ENCODE measurements at places on chromosomes 4 and X. TPM values are rescaled to one million over a fixed set of nuclear protein-coding genes. Genes with fewer than 3 reads are reported as not detected.

The HEPH gene
- total RNA-seq, result 55.7 TPM

The SULT1E1 gene
- total RNA-seq, result not detected

The JADE1 gene
- 194 TPM for total RNA-seq

The PAGE1 gene
- not detected for total RNA-seq

The WDR17 gene
- total RNA-seq, result 2.0 TPM

The TMEM150C gene
- 2.7 TPM for total RNA-seq

The WDR13 gene
- total RNA-seq, result 30.0 TPM

The H2BW2 gene
- total RNA-seq, result not detected

The MAGEC1 gene
- not detected for total RNA-seq

The SMR3A gene
- not detected for total RNA-seq

The CXCL5 gene
- total RNA-seq, result 9.2 TPM

The TRIM75 gene
- total RNA-seq, result not detected

The F11 gene
- total RNA-seq, result 0.50 TPM

GRCh38 chr4:1050486-1051213, 39.2 kb downstream of the FGFRL1 start:
- peak; percentile 76 for DNase-seq

DNA sequence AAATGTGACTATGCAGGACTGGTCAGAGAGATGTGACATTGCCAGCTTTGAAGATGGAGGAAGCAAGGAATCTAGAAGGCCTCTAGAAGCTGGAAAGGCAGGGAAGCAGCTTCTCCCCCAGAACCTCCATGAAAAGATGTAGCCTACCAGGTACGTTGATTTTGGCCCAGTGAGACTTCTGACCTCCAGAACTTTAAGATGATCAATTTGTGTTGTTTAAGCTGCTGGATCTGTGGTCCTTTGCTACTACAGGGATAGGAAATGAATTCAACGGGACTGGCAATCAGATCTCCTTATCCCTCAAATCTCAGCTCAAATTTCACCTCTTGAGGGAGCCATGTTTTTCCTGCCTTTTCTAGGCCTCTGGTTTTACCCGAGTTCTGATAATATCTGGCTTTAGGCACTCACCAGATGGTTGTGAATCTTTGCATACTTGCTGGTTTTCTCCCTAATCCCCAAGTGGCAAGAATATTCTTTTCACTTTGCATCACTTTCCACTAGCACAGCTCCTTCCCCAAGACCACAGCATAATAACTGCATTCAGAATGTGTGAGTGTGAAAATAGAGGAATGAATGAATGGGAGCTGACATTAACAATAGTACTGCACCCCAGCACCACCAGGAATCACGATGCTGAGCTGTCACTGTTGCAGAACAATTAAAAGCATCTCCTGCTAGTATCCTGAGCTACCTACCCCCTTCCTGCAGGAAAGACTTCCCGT, 25.5 kb upstream of the TMSB4X start:
- no peak for DNase-seq

DNA sequence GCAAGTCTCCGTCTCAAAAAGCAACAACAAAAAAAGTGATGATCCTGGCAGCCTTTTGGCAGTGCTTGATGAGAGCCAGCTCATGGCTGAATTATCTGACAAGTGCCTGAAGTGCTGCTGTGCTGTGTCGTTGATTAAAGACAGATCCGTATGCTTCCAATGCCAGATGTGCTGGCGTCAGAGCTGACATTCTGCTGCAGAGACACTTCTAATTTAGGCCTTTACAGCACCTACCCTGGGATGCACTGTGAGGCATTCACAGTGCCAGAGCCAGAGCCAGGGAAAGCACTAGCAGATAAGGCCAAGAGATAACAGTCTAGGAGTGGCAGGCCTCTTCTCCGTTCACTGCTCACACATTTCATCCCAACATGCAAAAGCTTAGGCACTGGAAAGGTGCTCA, 995.5 kb downstream of the RAB28 start:
- no peak for DNase-seq

GRCh38 chr4:77613267-77613666, 7.6 kb downstream of the CXCL13 start:
- DNase-seq, result no peak

DNA sequence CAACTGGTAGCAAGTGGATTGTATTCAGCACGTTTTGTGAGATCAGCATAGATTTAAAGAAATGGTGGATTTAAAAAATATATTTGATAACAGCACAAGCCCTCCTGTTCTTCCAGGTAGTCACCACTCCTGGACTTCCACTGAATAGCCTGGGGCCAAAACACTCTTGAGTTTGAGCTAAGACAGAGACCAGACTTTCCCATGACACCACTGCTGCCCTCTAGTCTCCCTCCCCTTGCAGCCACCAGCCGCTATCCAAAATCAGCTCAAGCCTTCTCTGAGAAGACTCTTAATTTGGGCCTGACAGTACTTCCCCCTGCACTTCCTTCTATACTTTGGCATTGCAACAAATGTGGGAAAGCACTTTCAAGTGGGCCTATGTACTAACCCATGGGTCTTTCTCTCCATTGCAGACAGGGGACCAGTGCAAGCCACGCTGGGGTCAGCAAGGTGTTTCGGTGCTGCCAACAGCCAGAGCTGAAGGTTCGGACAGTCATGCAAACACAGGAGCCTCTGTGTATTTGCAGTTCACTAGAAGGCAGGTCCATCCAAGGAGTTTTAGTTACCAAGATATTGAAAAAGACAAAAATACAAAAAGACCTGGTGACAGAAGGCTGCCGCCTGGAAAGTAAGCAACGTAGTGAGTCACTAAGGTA, 40.5 kb upstream of the KLHL13 start:
- no peak for DNase-seq

DNA sequence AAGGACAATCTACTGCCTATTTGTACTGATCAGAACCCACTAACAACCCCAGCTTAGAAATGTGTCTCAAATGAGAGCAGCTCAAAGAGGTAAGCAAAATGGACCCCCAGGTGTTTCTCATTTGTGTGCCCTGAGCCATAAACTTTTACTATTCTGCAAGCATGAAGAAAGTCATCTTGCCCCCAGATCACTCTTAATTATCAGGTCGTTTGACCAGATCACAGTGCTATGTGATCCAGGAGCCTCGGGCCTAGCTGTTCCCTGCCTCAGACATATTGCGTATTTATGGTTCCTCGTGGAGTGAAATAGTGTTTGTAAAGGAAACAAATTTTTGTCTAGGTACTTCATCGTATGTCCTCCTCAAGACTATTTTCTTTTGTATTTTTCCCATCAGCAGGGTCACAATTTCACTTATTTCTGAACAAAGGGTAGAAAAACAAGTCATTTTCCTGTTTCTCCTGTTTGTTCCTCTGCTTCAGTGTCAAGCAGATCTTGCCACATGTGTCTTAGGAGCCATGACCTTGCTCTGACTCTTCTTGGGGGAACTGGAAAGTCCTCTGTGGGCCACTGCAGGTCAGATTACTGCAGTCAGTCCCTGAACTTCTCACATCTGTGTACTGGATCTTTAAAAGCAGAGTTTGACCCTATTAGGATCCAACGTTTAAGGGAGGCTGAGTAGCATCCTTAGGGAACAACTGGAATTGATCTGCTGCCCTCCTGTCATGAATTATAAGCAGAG, 194.9 kb downstream of the PALLD start:
- DNase-seq, result no peak

DNA sequence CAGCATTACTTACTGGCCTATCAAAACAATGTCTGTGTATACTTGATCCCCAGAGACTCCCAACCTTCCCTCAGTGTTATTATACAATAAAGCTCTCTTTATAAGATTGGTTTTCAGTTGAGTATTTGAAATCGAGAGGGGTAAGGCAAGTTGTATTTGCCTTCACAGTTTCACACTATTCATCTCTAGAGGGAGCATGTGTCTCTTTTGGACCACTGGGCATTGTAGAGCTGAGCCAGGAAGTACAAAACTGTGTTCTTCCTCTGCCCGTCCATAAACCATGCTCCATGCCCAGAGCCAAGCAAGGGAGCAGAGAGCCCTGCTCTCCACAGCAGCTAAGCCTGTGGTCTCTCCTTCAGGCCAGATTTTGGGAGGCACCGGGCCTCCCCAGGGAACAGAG, 61.5 kb upstream of the HHIP start:
- DNase-seq, result no peak

DNA sequence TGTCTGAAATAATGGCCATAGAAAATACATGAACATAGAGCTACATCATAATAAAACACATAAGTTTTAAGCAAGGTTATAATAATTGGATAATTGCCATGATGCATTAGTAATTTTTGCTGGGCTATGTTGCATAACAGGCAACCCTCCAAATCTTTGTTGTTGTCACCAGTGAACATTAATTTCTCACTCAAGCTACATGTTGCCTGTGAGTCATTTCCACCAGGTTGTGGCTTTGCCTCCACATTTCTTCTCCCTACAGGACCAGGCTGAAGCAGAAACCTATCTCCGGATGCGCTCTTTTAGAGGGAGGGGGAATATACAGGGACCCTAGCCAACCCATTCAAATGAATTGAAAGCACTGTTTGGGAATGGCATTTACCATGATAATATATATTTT, 347.7 kb downstream of the GABRG1 start:
- no peak for DNase-seq

GRCh38 chrX:18424482-18425198, 768 bp upstream of the CDKL5 start:
- peak; percentile 44 for DNase-seq

DNA sequence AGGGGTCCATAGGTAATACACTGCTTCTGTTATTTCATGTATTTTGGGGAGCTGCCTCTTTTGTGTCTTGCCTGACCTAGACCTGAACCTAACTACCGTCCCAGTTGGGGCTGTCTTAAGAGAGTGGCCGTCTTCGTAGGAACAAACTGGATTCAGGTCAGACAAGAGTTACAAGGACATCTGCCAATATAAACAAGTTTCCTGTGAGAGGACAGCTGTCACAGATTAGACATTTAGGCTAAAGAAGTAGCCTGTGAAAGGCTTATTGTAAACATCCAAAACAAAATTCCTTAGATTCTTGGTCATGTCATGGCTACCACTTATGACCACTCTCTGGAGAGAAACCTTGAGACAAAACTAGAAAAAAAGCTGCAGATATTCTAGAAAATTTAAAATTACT, 797.6 kb upstream of the AADAT start:
- no peak for DNase-seq

DNA sequence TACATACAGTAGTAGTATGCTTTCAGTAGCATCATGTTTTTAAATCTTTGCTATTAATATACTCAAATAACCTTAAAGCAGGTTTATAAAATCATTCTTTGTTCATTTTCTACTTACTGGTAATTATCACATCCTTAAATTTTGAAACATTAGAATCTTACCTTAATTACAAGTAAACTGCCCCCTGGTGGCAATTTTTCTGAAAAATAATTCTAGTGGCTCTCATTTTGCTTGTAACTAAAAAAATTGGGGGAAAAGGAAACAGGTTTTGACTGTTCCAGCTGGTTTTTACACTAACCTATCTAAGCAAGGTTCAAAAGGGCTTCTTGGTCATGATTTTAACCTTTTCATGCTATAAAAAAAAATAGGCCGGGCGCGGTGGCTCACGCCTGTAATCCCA, 18.5 kb upstream of the DCAF4L1 start:
- DNase-seq, result no peak

GRCh38 chr4:2469192-2469984, 482 bp downstream of the RNF4 start:
- DNase-seq, result peak; percentile 54

GRCh38 chr4:99234331-99235010, 15.4 kb upstream of the ADH6 start:
- DNase-seq, result no peak

DNA sequence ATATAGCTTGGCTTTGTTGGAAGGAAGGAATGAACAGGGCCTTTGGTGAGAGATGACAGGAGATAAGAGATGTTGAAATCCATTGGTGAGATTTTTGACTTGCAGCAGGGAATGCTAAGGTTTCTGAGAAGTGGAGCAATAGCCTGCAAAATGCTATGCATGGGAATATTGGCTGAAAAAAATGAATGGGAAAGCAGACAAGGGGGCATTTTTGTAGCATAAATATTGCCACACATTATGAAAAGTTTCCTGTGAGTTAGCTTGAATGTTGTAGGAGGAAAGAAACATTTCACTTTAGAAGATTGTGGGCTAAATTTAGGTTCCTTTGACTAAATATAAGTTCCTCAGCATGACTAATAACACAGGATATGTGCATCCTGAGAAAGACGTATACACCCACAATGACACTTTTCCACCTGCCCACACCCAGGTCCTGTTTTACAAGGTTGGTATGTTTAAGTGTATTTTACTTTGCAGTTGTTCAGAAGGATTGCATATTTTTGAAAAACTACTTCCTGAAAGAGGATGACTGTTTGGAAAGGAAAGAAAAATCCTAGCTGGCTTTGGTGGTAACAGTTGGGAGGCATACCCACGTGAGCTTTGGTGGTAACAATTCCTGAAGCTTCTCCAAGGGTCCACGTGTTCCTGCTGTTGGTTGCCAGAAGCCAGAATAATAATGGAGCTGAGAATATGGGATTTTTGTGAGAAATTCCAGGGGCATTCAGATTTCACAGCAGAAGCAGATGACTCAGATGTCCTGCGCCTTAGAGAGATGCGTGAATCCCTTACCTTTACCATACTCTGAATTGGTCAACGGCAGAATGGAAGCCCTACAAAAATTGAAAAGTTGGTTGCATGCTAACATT, 28.5 kb downstream of the PHEX start:
- DNase-seq, result no peak

- no peak for DNase-seq
These were observed 1.3 kb downstream of the DLG3 start for GRCh38 chrX:70445951-70446350.

DNA sequence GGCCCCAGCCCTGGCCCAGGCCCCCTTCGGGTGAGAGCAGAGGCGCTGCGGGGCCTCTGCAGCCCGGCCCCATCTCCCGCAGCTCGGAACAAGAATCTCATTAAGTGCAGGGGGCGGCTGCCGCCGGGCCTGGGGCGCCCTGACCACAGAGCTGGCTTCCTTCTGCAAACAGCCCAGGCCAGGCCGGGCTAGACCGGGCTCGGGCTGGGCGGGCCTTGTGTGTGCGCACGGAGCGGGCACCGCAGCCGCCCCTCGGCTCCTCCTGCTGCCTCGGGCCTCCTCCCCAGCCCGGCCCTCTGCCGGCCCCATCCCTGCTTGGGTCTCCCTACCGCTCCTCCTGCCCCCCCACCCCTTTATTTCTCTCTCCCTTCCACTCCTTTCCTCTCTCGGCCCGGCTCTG, 83.3 kb downstream of the EFNB1 start:
- peak; percentile 46 for DNase-seq

GRCh38 chr4:137129441-137129840, 402.9 kb downstream of the PCDH18 start:
- no peak for DNase-seq
